ENCODE measurements at places on chromosomes 11 and 22. TPM values are rescaled to one million over a fixed set of nuclear protein-coding genes. Genes with fewer than 3 reads are reported as not detected.
A peak's percentile ranks its signal among the peaks of the same experiment; 100 is the strongest.

DNA sequence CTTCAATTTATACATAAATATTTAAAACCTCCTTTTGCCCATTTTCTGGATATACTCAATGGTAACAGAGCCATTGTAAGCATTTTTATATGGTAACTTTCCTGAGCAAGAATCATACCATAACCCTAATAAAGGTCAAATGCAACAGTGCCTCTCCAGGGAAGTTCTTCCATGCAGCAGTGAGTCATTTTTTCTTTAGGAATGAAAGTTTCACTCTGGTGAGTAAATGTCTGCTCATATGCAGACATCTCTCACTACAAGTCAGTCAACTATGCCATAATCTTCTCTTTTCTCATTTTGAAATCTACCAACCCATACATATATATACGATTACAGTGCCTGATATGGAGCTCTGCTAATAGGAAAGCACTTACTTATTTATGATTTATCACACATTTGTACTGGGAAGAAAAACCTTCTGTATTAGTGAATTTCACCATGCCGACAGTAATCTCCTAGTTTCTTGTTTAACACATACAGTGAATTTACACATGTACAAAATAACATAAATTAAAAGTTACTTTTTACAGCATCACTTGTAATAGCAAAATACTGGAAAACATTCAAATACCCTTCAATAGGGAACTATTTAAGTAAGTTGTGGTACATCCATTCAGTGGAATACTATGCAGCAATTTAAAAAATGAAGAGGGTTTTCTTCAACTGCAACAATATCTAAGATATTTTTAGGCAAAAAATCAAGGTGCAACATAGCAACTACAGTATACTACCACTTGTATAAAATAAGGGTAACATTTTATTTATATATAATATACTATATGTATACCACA lies 16.0 kb downstream of the STK33 start:
- DNase-seq: no peak

DNA sequence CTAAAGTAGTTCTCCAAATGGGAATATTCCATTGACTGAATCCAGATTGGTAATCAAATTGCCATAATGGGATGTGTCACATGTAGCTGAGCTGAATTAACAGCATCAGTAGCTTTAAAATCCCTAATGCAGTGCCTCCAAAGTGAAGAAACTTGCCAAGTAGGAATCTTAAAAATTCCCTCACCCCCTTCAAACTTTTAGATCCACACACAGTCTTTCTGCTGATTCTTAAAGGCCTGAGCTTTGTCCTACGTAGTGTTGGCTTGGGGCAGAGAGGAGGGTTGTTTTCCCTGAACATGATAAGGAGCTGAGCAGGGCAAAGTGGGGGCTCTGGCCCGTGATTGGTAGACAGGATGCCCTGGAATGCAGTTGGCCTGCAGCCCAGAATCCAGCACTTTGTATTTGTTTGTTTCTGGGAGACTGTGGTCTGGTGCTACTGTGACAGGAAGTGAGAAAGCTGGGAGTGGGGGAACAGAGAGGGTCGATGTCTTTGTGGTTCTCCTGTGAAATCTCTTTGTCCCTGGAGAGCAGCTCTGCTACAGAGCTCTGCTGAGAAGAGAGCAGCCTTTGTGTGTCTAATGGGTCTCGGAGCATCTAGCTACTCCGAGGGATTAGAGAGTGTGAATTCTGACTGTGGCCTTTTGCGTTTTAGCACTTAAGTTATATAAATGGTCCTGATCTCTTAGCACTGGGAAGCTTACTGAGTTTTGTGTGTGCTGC lies 16.9 kb downstream of the CTNND1 start:
- peak; percentile 98 for DNase-seq

DNA sequence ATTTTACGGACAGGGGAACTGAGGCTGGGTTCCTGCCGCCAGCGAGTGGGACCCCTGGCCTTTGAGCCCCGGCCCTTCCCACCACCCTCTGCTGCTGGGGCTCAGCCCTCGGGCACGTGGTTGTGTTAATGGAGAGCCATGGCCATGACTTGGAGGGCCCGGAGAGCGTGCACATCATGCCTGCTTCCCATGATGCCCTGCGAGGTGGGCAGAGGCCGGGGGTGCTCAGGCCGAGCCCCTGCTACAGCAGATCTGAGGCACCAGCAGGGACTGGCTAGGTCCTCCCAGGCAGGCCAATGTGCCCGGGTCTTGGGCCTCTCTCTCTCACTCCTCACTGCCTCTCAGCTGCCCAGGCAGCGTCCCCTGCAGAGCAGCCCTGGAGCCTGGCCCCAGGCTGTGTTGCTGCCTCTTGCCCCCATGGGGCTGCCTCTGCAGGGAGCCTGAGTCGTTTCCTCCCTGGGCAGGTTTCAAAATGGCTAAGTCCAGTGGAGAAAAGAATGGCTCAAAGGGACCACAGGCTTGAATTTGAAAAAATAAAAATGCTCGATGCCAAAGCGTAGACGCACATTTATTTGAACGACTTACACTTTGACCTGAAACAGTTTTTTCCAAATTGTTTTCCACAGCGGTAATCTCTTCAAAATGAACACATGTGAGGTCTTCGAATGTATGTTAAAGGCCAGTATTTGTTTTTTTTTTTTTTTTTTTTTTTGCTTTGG lies 72.6 kb upstream of the CLDN5 start:
- no peak for DNase-seq

- DNase-seq: no peak
Observed at GRCh38 chr11:106468531-106468930, 391.1 kb downstream of the AASDHPPT start.

- no peak for DNase-seq
Observed at GRCh38 chr11:112057170-112057569, 16.6 kb downstream of the PIH1D2 start.

GRCh38 chr11:16607675-16608644 lies 130.5 kb upstream of the C11orf58 start:
- DNase-seq: peak; percentile 70

DNA sequence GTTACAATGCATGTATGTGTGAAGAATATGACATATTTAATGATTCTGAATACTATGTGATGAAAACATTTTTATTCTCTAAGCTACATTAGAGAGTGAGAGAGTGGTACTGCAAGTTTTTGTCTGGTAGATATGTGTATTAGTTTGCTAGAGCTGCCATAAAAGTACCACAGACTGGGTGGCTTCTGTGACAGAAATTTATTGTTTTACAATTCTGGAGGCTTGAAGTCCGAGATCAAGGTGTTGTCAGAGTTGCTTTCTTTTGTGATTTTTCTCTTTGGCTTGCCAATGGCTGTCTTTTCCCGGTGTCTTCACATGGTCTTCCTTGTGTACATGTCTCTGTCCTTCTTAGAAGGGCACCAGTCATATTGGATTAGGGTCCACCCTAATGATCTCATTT lies 6.9 kb upstream of the OR10W1 start:
- DNase-seq: no peak

DNA sequence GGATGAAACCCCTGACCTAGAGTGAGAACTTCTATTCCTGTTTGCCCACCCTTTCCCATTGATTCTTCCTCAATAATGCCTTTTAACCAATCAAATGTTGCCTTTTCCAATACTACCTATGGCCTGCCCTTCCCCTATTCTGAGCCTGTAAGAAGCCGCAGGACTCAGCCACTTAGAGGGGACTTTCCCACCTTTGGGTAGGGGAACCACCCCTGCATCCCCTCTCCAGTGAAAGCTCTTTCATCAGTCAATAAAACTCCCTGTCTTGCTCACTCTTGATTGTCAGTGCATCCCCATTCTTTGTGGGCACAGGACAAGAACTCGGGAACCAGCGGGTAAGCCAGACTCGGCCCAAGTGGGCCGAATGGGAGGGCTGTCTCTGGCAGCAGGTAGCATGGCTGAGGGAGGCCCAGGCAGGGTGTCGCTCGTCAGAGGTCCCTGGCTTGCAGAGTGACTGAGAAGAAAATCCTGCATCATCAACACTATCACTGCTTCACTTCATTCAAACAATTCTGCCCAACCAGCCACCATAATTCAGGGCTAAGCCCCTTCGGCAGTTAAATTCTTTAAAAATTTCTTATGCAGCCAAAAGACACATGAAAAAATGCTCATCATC lies 30.4 kb downstream of the LDHAL6A start:
- DNase-seq: no peak

- DNase-seq: peak; percentile 3
Observed at GRCh38 chr11:112784323-112785073, 176.7 kb upstream of the NCAM1 start.

DNA sequence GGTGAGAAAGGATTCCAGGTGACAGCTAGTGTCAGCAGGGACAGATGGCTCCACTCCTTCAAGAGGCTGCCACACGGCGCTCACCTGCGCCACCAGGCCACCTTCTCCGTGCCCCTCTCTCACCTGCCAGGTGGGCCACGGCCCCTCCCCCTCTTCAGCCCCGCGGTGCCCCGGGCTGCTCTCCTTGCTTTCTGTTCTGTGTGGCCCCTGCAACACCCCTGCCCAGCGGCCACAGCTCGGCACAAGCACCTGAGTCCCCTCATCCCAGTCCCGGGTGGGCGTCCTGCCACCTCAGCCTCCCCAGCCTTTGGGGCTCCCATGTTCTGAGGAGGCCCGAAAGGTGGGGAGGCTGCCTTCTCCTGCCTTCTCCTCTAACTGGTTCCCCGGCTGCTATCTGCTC lies 46.4 kb downstream of the APOL1 start:
- DNase-seq: no peak

DNA sequence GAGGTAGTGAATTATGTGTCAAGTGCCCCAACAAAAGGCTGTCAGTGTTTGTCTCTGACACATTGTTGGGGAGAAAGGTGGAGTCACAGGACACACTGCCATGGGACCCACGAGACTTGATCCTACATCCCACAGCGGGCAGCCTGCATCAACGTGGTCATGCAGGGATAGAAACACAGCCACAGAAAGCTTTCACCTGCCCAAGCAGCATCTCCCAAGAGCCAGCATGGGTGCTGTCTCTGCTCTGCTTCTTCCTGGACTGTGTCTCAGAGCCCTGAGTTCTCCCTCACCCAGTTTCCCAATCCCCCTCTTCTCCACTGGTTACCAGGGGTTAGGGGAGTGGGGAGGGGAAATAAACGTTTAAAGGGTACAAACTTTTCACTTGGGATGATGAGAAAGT lies 97.2 kb downstream of the VPREB1 start:
- no peak for DNase-seq

- no peak for DNase-seq
Observed at GRCh38 chr22:33882991-33883390, 37.3 kb downstream of the LARGE1 start.

DNA sequence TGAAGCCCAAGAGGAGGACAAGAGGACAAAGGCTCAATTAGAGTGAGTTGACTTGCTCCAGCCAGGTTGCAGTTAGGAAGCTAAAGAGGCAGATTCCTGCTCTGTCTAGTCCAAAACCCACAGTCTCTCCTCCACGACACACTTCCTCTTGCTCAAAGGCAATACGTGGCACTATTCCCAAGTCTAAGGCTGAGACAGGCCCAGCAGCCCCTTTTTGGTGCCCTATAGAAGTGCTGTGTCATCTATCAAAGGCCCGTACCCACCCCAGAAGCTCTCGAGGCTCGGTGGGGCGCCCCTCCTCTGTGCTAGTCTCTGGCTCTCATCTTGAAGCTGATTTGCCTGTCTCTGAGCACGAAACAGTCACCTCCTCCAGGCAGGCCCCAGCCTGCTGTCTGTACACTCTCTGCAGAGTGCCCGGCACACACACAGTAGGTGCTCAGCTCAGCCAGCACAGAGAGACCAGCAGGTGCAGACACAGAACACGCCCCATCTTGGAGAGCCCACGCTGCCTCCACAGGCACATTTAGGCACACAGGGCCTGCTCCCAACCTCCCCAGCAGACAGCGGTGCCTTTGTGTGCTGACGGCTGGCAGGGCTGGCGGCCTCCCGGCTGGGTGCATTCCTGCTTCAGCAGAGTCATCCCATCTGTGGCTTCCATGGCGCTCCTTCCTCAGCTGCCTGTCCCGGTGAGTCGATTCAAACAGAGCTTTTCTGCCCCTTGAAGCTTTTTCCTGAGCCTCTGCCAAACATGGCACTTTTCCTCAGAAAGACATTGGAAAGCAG lies 52.8 kb downstream of the MYH9 start:
- peak; percentile 69 for DNase-seq

GRCh38 chr22:36009085-36009484 lies 19.5 kb downstream of the RBFOX2 start:
- peak; percentile 78 for DNase-seq

DNA sequence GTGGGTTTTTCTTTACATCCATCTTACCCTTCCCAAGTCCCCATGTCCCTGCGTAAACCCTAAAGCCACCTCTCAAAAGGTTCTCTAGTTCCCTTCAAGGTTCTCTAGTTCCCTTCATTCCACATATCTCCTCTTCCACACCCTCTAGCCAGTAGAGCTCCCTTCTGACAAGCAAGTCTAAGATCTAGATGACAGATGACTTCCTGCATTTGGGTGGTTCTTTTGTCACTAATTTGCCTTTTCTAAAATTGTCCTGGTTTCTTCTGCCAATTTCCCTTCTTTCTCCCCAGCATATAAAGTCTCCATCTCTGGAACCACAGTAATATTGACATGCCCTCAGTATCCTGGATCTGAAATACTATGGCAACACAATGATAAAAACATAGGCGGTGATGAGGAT lies 7.8 kb downstream of the CD3E start:
- no peak for DNase-seq

DNA sequence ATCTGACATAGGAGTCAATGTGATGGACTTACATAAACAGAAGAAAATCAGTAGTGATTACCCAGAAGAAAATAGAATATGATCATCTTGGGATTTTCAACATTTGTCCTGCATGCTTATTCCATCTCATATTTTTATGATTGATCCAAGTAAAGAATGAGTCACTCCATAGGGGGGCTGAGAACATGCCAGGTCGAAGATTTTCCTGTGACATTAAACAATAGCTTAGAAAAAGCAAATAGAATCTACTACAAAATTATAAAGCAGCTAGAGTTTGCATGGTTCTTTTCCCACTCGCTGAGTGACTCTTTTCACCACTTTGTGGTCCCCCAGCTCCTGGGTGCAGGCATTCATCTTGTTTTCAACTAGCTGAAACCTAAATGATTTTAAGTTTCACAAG lies 56.3 kb downstream of the DDI1 start:
- no peak for DNase-seq

DNA sequence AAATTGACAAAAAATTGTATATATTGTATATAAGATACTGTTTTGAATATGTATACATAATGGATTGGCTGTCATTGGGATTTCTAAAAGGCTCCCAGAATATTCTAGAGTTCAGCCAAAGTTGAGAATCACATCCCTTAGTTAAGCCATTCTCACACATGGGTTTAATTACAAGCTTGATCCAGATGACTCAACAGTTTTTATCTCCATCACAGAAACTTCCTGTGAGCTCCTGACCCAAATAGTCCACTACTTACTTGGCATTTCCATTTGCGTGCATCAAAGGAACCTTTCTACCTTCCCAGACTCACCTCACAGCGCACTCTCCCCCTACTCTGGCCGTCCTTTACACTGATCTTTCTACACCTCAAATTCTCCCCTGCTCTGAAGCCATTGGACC lies 184.8 kb upstream of the ARHGAP20 start:
- peak; percentile 79 for DNase-seq

- no peak for DNase-seq
Observed at GRCh38 chr11:132062031-132062430, 691.6 kb downstream of the NTM start.

The TEX12 gene
- 0.32 TPM for total RNA-seq

The B4GALNT4 gene
- total RNA-seq: 1.3 TPM

The TMEM86A gene
- 0.32 TPM for total RNA-seq

The OR8A1 gene
- total RNA-seq: not detected

The OR5B21 gene
- total RNA-seq: not detected

The OR6T1 gene
- total RNA-seq: not detected

The FOLH1 gene
- not detected for total RNA-seq

All from fibroblast of villous mesenchyme (primary cell).